Thoracic aorta (tissue), 2 donors: ENCODE measurements at places on chromosomes 3 and 15.

DNA sequence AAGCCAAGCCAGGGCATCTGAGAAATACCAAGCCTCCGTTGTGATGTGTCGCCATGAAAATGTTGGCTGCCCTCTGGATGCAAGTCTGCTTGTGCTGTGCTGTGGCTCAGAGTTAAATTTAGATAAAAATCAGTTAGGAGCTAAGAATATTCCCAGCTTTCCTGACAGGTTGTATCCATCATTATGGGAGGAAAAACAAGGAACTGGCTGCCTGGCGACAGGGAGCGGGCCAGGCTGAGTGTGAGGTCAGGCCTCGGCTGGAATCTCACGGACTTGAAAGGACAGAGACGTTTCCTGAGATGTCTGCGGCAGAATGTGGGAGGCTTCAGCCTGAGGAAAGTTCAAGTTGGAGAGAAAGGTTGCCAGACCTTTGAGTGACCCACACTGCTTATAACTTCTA is 213.8 kb downstream of the THSD4 start:
- peak; percentile 23 for DNase-seq

GRCh38 chr3:25904206-25904605 is 114.3 kb downstream of the OXSM start:
- no peak for DNase-seq

DNA sequence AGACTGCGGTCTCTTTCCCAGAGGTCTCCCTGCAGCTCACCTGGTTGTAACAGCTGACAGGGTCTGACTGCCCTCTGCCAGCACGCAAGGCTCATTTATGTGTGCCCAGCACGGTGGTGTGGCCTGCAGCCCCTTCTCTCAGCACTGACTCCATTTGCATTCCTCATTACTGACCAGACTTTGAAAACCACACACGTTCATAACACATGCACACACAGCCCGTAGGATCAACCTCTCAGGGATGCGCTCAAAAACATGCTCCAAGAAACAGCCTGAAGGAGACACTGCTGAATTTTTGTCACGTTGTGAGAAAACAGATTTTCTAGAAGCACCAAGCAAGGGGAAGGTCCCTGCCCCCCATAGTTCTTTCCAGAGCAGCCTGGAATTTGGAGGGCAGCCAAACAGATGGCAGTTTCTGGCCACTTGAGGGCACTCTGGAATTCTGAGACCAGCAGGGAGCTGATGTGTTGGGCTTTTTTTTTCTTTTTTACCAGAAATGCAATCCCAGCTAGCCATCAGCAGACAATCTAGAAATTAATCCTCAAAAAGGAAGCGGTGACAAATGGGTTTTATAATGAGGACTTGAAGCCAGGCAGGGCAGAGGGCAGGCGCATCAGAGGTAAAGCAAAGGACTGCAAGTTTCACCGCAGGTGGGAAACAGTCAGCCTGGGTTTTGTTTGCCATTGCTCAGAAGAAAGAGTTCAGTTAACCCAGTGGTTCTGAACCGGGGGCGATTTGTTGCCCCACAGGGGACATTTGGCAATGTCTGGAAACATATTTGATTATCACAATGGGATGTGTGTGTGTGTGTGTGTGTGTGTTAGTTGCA is 170.5 kb upstream of the PROK2 start:
- peak; percentile 41 for DNase-seq

DNA sequence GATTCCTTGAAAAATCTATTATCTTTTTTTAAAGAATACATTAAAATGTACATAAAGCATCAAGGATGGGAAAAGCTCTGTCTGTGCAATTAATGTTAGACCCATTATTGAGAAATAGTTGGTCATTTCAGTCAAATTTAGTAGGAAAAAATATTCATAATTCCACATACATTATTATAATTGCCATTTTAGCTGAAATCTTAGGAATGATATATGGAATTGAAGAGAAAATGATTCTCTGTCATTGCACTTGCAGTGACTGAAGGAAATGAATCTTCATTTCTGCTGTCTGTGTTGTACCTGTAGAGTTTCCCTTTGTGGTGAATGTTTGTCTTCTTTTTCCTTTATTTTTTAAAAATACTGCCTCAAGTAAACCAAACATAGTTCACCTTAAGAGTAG is 473.9 kb downstream of the C3orf38 start:
- no peak for DNase-seq

GRCh38 chr3:186930143-186930640 is at the start of gene ST6GAL1:
TSS of gene ST6GAL1 (plus strand) at chr3:186930526. CDS start at chr3:187042704, 112,178 bp downstream.
- DNase-seq, result peak; percentile 64

DNA sequence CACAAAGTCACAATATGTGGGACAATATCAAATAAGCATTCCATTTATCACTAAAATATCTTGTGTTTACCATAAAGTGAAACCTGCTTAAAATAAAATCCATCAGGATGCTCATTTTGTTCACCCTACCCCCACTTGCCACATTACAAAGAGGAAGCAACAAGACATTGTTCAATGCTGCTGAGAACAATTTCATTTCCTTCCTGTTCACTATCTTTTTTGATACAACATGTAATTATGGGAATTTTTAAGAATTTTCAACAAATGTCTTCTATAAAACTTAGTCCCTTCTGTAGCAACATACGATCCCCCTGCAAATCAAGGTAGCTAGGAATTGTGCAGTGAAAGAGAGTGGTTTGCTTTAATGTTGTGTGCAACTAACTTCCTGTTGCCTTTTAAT is 34.9 kb upstream of the GPR160 start:
- DNase-seq, result no peak

- DNase-seq, result no peak
Observed at GRCh38 chr3:10344147-10344943, 23.4 kb upstream of the SEC13 start.

DNA sequence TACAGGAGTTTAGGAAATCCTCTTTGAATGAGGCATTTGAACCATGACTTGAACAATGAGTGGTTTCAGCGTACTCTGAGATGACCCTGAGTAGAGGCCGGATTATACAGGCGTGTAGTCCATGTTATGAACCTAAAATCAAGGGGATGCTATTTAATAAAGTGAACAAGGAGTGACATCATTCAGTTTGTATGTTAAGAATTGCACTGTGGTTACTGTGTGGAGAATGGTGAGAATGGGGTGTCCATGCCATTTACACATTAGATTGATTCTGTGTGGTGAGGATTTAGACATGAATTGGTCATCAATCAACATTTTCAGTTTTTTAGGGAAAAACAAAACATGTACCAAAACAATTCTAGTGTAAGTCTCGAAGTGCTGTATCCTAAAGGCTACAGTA is 65.8 kb downstream of the TPRG1 start:
- no peak for DNase-seq

DNA sequence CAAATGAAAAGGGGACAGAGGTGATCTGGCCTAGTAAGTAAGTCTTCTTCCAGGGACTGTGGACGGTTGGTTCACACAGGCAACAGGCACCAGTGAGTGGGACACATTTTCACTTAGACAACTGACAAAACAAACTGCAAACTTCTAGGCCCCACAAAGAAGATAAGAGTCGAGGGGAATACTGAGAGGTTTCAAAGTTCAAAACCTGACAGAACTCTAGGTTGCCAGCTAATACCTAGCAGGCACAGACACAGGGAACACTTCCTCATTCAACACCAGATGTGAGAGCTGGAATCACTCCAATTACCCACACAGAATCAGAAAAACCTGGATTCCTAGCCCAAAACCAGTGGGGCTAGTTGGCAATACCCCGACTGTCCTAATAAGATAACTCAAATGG is 621.7 kb downstream of the ZPLD1 start:
- no peak for DNase-seq

- DNase-seq, result no peak
Observed at GRCh38 chr15:69749274-69749673, 296.7 kb downstream of the RPLP1 start.

DNA sequence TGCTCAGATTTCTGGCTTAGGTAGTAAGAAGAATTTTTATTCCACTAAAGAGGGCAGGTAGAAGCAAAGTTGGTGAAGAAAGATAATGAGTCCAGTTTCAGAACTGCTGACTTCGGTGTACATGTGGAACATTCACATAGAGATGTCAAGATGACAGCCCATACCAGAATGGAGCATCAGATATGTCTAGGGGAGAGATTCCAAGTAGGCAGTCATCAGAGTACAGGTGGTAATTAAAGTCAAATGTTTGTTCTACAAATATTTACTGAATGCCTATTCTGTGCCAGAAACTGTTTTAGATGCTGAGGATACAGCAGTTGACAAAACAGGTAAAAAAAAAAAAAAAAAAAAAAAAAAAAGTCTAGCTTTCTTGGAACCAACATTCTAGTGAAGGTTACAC is 81.9 kb downstream of the FGF12 start:
- no peak for DNase-seq

GRCh38 chr15:101313041-101313761 is 18.2 kb upstream of the SNRPA1 start:
- no peak for DNase-seq

- DNase-seq, result no peak
Observed at GRCh38 chr3:14780927-14781507, 37.7 kb upstream of the FGD5 start.

DNA sequence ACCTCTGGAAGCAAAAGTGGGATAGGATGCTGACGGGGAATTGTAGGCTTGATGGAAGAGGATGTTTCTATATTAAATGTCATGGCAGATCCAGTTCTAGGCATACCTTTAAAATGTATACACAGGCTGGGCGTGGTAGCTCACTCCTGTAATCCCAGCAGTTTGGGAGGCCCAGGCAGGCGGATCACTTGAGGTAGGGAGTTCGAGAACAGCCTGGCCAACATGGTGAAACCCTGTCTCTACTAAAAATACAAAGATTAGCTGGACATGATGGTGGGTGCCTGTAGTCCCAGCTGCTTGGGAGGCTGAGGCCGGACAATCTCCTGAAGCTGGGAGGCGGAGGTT is 8.6 kb downstream of the CHD2 start:
- DNase-seq, result no peak

GRCh38 chr3:45538641-45538986 is 55.9 kb upstream of the LIMD1 start:
- no peak for DNase-seq

- no peak for DNase-seq
Observed at GRCh38 chr3:131501949-131502348, 822 bp downstream of the MRPL3 start.

GRCh38 chr15:72199721-72200212 is 2.2 kb upstream of the GRAMD2A start:
- DNase-seq, result no peak

DNA sequence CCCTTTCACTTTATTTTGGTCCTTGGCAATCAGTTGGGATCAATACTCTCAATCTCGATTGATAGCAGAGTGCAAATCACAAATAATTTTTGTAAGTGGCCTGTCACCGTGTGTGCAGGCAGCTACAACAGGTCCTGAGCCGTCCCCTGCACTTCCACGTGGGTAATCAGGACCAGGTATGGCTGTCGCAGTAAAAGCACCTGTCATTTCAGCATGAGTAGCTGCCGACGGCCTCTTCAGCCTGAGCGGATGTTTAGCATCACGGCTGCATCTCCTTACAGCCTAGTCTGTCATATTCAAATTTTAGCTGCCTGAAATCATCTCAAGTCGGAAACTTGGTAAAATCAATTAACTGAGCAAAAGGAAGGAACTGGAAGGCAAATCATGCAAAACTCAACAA is 53.0 kb upstream of the FOXP1 start:
- no peak for DNase-seq

GRCh38 chr3:55588146-55588765 is 101.2 kb upstream of the WNT5A start:
- DNase-seq, result no peak

GRCh38 chr3:160474416-160474838 is 24.8 kb upstream of the TRIM59 start:
- DNase-seq, result no peak

DNA sequence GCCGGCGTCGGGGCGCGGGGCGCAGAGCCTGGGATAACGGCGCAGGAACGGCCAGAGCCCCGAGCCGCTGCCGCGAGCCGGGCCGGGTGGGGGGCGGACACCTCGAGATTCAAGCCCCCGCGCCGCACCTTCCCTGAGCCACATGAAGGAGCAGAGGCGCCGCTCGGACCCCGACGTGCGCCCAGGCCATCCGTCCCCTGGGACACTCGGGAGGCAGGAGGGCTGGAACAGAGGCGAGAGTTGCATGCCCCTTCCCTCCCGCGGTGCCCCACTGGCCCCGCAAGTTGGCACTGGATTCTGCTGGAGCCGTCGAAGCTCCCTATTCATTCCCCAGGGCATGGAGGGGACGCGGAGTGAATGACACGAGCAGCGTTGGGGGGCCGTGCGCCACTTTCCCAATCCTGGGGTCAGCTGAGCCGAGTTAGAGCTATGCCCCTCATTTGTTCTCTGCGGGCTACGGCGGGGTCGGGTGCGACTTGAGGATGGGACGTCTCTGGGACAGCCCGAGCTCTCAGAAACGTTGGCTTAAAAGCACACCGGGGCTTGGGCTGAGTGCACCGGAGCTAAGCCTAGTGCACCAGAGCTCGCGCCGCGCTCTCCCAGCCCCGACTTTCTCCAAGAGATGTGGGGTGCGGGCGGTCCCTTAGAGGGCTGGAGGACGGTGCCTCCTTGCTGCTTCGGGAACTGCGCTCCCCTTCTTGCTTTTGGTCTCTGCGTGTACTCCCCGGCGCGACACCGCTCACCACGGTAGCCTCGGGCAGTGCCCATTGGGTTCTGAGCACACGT is 588 bp downstream of the SLC6A1 start:
- no peak for DNase-seq

DNA sequence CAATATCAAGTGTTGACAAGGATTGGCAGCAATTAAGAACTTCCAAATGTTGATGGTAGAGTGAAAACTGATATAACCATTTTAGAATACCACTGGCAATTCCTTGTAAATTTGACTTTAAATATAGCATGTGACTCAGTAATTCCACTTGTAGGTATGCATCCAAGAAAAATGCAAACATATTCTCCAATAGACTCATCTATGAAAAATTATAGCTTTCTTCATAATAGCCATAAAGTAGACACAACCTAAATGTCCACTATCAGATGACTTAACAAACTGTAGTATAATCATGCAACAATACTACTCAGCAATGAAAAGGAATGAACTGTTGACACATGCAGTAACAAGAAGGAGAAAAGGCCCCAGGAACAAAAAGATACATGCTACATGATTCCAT is 988.1 kb downstream of the FHIT start:
- DNase-seq, result no peak
